ENCODE measurements at places on chromosomes 11 and 22.
A peak's percentile ranks its signal among the peaks of the same experiment; 100 is the strongest.

- DNase-seq, result no peak
Observed at GRCh38 chr11:115996808-115997188, 492.6 kb upstream of the CADM1 start.

GRCh38 chr11:8870411-8871170 is 40.4 kb upstream of the AKIP1 start:
- peak; percentile 55 for DNase-seq

DNA sequence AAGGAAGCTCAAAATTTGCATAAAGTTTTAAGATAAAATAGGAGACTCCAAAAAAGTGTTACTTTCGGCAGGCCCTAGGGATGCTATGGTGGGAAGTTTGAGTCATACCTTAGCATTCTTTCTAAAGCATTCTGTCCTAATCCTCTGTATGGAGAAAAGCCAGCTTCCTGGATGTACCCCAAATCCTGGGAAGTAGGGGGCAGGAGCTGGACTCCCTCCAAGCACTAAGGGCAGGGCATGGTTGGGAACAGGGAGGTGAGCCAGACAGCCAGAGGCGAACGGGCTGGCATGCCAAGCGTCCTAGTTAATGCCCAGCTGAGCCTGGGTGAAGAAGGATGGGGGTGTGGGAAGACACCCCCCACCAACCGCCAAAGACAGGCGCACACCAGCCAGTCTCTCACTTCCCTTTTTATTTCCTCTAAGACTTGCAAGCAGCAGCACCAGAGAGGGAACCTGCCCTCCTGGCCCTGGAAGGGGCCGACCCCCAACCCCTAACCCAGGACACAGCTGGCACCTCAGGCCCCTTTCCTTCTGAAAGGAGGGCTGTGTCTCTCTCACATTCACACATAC is 23.9 kb downstream of the RTN4RL2 start:
- DNase-seq, result no peak

DNA sequence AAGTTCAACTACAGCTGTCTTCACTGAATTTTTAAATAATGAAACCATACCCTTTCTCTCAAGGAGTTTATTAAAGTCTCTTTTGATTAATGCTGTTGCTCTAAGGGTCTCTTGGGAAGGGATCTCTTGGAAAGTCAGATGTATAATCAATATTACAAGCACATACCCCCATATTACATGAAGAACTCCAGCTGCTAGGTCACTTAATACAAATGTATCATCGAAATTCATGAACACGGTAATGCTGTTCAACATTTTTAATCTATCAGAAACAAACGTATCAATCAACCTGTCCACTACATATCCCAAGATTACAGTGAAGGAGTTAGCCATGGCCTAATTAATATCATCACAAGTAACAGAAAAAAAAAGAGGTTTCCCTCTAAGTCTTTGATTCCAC is 383.2 kb upstream of the ARHGAP42 start:
- no peak for DNase-seq

GRCh38 chr22:40157330-40157945 is 20.3 kb upstream of the TNRC6B start:
- DNase-seq, result no peak

DNA sequence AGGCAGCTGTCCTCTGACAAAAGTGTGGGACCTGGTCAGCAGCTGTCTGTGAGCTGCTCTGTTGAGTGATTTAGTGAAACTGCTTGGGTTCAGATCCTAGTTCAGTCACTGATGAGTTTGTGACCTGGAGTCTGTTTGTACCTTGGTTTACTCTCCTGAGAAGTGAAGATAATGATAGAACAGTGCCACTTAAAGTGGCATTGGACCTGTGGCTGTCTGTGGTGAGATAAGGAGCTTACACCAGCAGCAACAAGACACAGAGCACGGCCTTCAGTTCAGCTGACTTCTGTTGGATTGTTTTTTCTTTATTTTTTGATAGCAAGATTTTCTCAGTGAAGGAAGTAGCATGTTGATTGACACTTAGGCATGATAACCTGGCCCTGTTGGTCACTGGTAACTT is 46.2 kb upstream of the CTTN start:
- no peak for DNase-seq

- DNase-seq, result no peak
Observed at GRCh38 chr11:127071606-127072005, 71.0 kb upstream of the KIRREL3 start.

DNA sequence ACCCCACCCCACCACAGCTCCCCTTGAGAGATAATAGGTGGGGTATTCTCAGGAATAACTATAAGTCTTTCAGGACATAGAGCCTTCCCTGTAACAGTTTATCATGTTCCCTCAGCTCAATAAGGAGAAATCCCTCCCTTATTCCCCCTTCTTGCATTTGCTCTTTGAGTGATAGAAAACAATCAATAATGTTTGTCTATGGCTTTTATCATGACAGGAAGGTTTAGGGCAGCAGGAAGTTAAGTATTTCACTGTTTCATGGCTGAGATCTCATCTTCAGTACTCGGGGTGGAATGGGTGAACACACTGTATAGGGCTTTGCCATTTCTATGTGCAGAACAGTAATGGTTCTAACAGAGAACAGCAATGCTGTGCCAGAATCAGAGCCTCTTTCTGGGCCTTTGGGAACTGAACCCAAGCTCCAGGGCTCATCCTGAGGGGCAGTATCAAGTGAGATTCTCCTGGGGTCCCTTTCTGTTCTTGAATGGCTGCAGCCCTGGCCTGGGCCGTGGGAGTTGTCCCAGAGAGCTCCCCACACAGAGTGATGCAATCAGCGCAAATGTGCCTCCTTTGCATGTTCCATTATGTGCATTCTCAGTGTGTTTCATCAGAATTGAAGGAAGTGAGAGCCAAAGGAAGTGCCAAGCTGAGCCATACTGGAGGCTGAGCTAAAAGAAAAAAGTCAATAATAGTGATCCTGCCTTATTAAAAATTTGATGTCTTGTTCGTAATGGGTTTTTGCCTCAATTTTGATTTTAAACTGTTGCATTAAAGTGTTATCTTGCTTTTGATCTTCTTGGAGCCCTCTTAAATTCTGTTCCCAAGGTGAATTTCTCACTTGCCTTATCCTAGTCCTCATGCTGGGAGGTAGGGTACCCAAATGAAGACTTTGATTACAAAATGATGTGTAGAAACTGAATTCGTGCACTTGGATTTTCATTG is 2.9 kb upstream of the CYP2R1 start:
- DNase-seq, result no peak

DNA sequence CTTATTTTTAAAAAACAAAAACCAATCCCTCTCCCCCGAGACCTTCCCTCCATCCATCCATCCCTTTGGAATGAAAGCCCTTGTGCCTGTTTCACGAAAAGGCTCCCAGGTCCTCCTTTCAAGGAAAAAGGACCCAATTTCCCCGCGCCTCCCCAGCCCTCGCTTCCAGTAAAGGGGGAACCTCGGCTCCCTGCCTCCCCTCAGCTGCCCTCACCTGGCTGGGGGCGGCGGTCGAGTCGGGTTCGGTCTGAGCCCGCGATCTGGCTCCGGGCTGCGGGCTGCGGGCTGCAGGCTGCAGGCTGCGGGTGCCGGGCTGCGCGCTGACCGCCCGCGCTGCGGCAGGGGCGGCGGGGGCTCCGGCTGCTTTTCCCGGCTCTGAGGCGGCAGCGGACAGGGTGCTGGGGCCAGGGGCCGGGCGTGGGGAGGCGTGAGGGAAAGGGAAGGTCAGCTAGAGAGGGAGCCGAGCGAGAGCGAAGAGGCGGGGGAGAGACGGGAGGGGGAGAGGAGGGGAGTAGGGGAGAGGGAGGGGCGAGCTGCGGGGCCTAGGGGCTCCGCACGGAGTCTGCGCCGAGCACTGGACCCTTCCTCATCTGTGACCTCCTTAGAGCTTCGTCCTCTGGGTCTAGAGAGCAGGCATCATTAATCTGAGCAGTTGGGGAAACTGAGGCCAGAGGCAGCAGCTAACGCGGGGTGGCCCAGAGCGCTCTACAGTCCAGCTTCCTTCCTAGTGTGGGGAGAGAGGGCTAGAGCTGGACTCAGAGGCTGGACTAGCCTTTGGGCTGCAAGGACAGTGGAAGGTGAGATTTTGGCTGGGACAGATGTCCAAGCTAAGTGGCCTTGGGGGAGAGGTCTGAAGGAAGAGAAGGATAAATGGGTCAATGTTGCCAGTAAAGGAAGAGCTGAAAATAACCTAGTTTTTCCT is at the start of gene C1QTNF4:
Gene C1QTNF4 (minus strand): TSS at position 478 of the 922 bp plus-strand sequence. CDS start 3,601 bp downstream, outside the sequence.
- no peak for DNase-seq

GRCh38 chr11:86735451-86736290 is 63.3 kb upstream of the ME3 start:
- DNase-seq, result no peak

DNA sequence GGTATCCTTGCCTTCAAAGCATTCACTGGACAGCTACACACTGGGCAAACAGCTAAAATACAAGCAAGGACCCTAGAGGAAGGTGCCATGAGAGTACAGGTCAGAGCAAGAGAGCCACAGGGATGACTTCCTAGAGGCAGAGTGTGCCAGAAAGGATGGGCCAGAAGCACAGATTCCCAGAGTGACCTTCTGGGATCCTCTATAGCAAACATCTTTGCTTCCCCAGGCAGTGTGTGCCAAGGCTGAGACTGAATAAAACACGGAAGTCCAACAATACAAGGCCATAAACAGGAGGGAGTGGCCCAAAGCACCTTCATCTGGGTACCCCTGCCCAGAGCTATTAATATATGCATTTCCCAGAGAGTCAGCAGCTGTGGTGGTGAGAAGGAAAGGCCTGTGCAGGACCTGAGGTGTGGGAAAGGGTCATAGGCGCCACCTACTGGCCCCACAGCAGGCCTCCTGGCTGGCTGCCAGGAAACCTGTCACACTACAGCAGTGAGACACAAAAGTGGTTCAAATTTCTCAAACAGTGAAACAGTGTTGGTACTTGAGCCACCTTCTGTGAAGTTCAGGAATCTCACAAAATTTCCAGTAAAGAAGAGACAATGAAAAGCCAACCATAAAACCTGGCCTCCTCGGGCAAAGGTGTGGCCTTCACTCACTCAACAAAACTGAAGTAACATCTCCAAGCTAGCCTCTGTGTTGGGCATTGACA is 20.3 kb downstream of the CLPB start:
- DNase-seq, result peak; percentile 56

- DNase-seq, result no peak
Observed at GRCh38 chr22:43745783-43746356, 66.2 kb downstream of the EFCAB6 start.

GRCh38 chr11:3903207-3903896 is 47.9 kb downstream of the STIM1 start:
- DNase-seq, result no peak

GRCh38 chr11:36193290-36193619 is 96.0 kb downstream of the COMMD9 start:
- DNase-seq, result no peak

- peak; percentile 74 for DNase-seq
Observed at GRCh38 chr22:28882878-28883656, at the start of gene ZNRF3. TSS of gene ZNRF3 (plus strand) at chr22:28883572. CDS start at chr22:28883767, 195 bp downstream.

GRCh38 chr11:119671561-119672015 is 57.4 kb downstream of the NECTIN1 start:
- DNase-seq, result peak; percentile 60

DNA sequence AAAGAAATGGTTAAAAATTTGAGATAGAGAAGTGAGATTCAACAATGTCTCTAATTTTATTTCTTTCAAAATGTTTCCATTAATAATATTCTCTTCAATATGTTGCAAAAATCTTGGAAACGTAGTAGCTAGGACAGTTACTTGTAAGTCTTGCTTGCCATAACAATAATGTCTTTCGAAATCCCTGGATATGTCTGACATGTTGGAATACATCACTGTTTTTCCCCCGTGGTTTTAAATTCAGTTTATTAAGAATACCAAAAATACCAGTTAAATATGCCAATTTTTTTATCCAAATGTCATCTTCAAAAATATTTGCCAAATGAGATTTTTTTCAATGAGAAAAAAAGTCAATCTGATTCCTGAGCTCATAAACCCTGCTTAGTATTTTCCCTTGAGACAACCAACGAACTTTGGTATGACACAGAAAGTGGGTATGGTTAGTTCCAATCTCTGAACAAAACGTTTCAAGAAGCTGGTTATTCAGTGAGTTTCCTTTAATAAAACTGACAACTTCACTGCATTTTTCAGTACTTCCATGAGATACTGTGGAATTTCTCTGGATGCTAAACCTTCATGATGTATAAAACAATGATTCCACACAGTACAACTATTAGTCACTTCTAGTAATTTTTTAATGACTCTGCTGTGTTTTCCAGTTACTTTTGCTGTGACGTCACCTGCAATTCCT is 36.7 kb upstream of the AMPD3 start:
- no peak for DNase-seq

- no peak for DNase-seq
Observed at GRCh38 chr11:123145661-123146060, 49.4 kb downstream of the CLMP start.

- DNase-seq, result peak; percentile 55
Observed at GRCh38 chr22:38824585-38824984, 19.2 kb downstream of the NPTXR start.

- no peak for DNase-seq
Observed at GRCh38 chr11:43951231-43951630, 8.8 kb downstream of the C11orf96 start.

DNA sequence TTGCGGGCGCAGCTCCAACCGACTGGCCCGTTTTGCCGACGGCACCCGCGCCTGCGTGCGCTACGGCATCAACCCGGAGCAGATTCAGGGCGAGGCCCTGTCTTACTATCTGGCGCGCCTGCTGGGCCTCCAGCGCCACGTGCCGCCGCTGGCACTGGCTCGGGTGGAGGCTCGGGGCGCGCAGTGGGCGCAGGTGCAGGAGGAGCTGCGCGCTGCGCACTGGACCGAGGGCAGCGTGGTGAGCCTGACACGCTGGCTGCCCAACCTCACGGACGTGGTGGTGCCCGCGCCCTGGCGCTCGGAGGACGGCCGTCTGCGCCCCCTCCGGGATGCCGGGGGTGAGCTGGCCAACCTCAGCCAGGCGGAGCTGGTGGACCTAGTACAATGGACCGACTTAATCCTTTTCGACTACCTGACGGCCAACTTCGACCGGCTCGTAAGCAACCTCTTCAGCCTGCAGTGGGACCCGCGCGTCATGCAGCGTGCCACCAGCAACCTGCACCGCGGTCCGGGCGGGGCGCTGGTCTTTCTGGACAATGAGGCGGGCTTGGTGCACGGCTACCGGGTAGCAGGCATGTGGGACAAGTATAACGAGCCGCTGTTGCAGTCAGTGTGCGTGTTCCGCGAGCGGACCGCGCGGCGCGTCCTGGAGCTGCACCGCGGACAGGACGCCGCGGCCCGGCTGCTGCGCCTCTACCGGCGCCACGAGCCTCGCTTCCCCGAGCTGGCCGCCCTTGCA is 1.0 kb downstream of the FJX1 start:
- peak; percentile 68 for DNase-seq

- DNase-seq, result peak; percentile 95
Observed at GRCh38 chr22:42680648-42681047, 31.5 kb upstream of the CYB5R3 start.

- DNase-seq, result no peak
Observed at GRCh38 chr11:19595499-19595839, 117.2 kb upstream of the NAV2 start.
